Epithelial cell of esophagus (primary cell): ENCODE measurements at places on chromosomes 13 and 19.

GRCh38 chr13:36190771-36191170, 23.6 kb downstream of the SOHLH2 start:
- no peak for DNase-seq

GRCh38 chr19:13014101-13014920, 19.0 kb downstream of the NFIX start:
- DNase-seq: no peak

- no peak for DNase-seq
Measured at GRCh38 chr19:5091018-5091683, 122.2 kb downstream of the KDM4B start.

GRCh38 chr19:995051-995827, 5.0 kb upstream of the GRIN3B start:
- no peak for DNase-seq

- DNase-seq: no peak
Measured at GRCh38 chr19:36514012-36514612, 14.0 kb downstream of the ZNF260 start.

DNA sequence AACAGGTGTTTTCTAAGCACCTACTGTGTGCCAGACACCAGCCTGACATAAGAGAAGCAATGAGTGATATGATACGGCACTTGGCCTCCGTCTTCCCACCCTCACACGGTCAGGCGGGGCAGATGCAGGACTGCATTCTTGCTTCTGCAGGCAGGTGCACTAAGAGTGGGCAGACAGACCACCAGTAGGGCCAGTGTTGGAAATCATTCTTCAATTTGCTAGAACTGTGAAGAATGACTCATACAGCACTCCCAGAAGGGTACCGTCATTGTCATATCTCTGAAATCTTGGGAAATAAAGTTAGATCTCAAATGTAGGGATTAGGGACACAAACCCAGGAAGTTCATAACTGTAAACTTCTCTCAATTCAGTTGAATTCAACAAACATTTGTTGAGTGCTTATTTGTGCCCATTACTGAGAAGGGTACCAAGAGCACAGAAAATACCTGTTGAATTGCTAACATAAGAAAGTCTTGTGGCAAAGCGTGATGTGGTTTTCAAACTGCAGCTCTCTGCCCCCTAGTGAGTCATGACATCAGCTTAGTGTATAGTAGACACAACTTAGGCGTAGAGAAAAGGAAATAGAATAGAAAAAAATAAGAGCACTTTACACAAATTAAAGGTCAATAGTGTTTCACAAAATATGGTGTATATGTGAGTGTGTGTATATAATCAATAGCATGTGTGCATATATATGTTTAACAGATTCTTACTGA, 76.1 kb downstream of the TEX26 start:
- DNase-seq: peak; percentile 37
